ENCODE measurements at places on chromosomes 7 and 10.

DNA sequence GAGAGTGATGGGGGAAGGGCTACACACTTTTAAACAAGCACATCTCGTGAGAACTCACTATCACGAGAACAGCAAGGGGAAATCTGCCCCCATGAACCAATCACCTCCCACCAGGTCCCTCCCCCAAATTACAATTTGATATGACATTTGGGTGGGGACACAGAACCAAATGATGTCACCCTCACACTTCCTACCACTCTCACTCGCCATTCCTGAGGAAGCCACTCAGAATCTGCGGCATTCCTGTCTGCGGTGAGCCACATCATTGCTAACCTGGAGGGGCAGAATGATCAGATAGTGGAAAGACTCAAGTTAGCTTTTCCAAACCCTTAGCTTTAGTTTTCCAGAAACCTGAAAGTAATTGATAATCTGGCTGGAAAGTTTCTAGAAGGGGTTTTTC is 66.9 kb downstream of the MYO3A start:
- DNase-seq: no peak

DNA sequence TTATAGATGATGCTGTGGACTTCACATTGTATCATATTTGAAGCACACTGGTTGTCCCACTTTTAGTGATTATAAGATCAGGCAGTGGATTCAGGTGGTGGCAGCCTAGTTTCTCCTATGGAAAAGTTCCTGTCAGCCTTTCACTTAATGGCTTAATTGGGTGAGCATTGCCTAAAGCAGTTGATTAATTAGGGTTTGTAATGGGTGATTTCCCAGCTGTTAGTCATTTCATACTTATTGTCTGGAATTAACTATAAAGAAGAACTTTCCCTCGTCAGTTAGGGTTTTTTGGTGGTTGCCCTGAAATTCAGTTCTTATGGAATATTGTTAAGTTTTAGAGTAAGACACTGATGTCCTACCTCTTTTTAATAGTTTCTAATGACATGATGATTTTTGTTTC is 78.8 kb downstream of the SLC25A40 start:
- no peak for DNase-seq

DNA sequence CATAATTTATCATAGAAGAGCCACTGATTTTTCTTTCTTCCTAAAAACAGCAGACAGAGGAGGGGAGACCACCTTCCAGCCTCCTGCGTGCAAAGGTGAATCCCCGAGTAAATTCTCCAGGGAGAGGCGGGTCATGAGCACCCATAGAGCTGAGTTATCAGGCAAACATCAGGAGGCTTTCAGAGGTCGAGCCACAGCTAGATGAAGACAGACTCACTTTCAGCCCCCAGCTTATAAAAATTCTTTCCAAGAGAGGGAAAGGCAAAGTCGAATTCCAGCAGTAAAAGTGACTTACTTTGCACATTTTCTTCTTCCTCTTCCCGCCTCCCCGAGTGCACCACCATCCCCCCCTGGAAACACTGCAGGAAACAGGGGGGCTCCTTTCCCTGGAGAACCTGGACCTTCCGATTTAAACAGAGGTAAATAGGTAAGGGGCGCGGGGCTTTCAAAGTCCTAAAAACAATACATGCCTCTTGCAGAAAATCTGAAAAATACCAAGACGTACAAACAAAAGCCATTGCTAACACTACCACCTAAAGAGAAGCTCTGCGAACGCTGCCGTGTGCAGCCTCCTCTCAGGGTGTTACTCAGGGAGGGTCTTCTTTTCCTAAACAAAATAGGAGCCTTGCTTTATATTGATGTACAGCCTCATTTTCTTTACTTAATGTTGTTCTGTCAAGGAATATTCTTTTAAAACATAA is 163.8 kb downstream of the SVIL start:
- DNase-seq: no peak

GRCh38 chr10:96996275-96996965 is 164.3 kb downstream of the LCOR start:
- no peak for DNase-seq

DNA sequence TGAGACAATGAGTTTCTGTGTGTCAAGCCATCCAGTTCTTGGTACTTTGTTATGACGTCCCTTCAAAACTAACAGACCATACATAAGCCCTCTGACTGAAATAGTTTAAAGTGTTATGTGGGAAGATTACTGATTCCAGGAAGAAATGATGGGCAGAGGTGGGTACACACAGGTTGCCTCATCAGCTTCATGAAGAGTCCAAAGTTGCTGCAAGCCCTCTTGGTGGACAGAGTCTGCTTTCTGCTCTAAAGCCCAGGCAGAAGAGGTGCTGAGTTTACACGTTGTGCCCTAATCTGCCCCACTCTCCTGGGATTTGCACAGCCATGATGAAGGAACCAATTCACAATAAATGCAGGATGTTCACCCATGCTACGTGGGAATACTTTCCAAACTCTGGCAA is 187.4 kb downstream of the PARD3 start:
- no peak for DNase-seq

DNA sequence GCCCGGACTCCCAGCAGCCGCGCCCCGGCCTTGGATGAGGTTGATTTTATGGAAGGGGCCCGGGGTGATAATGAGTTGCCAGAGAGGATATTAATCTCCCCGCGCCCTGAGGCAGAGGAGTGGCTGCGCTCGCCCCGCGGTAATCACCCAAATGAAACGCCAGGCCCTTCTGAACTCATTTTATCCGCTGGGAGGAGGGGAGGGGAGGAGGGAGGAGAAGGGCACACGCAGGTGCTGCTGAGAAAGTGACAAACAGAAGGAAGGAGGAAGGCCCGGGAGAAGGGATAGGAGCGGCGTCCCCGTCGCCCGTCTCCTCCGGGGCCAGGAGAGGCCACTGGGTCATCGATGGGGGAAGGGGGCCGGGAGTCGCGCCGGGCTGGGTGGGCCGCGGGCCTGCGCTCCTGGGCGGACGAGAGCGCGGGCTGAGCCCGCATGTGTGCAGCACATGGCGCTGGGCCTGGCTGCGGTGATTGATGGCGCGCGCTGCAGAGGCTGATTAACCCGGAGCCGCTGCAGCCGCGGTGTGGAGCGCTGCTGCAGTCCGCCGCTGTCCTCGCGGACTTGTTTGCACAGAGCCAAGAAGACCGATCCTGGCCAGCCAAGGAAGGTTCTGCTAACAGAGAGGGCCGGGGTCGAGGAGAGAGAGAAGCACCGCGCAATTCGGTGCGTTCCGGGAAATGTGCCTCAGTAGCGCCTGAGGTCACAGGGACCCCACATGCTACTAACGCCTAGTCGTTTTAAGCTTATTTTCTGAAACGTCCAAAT is 6.5 kb downstream of the MNX1 start:
- DNase-seq: no peak

- no peak for DNase-seq
Observed at GRCh38 chr10:116743266-116744064, 1.1 kb upstream of the HSPA12A start.

GRCh38 chr7:101677391-101677790 is 48.3 kb upstream of the MYL10 start:
- DNase-seq: no peak

- no peak for DNase-seq
Observed at GRCh38 chr10:63542835-63543575, 21.8 kb downstream of the REEP3 start.

- DNase-seq: no peak
Observed at GRCh38 chr7:91088156-91088555, 176.1 kb upstream of the FZD1 start.

DNA sequence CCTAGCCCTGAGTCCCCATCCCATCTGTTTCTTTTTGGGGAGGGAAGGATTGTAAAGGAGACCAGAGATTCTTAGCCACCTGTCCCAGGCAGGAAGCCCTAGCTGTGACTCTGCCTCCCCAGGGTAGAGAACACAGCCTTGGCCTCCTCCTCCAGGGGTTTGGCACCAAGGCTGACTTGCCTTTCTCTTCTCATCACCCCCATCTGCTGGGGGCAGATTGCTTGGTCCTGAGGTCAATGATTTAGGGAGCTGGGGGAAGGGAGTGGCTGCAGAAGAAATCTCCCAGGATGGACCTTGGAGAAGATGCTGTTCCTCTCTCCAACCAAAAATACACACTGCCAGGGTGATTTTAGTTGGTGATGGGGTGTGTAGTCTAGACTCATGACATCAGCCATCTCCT is 2.6 kb upstream of the MNX1 start:
- DNase-seq: no peak

DNA sequence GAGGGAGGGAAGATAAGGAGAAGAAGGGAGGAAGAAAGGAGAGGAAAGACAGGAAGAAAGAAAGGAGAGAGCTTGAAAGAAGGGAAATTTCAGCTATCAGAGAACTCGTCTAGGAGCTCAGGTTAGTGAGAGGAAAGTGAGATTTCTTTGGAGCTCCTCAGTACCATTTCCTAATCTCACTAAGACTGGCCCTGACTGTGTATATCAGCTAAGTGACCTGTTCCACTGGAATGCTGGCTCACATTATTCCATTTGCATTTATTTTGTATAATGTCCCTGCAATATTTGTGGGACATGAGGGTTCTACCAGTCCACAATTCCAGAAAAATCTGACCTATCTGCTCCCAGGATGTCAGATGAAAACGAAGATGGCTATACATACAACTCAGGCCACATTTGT is 114.7 kb upstream of the CELF2 start:
- no peak for DNase-seq

DNA sequence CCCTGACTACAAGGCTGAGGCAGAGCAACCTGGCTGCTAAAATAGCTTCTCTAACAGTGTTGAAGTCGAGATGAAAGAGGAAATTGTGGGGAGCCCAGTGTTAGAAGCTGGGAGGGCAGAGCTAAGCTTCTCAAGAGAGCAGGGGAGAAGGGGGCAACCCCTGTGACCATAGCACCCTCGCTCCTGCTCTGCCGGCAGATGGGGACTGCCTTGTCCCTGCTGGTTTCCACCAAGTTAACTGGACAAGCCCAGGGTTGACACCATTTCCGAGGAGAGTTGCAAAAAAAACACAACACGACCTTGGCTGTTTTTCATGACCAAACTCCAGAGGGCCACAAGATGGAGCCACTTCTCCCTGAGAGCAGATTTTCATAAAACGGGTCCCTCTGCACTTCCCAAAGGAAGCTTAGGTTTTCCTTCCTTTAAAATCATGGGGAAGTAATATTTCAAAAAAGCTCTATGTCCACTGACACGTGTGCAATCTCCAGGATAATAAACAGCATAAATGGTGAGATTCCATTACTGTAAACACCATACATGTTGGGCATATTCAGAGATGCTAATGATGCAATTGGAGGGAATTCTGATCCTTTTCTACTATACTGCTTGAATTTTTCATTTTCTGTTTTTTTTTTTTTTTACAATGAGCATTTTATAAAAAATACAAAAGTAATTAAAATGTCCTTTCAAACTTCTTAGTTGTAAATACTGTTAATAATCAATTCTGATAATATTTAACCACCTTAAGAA is 140.4 kb downstream of the PIP4K2A start:
- DNase-seq: no peak

GRCh38 chr7:22860337-22860736 is 37.7 kb upstream of the TOMM7 start:
- no peak for DNase-seq

DNA sequence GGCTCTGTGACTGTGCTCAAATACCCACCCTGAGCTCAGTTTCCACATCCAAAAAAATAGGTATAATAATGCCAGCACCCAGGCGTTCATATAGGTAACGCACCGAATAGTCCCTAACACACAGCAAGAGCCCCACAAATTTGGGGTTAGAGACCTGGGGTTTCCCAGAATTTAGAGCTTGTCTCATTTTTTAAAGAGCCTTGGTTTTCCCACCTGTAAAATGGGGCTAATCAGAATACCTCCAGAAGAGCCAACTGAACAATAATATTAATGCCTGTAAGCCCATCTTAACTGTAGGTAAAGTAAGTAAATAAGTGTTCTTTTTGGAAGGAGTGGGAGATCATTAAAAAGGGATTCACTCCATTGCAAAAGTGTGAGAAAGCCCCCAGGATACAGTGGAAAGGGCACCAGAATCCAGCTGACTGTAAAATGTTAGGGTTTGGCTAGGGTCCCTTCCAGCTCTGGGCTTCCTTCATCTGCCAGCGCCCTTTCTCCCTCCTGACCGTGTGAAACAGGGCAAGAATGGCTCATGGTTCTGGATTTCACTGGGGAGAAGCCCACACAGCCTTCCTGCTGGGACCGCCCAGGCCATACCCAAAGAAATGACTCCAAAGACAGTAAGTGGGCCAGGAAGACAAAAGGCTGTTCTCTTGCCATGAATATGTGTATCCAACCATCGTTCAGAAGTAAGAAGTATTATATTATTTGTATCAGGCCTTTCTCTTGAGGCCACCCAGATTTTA is 2.1 kb downstream of the MTURN start:
- no peak for DNase-seq

DNA sequence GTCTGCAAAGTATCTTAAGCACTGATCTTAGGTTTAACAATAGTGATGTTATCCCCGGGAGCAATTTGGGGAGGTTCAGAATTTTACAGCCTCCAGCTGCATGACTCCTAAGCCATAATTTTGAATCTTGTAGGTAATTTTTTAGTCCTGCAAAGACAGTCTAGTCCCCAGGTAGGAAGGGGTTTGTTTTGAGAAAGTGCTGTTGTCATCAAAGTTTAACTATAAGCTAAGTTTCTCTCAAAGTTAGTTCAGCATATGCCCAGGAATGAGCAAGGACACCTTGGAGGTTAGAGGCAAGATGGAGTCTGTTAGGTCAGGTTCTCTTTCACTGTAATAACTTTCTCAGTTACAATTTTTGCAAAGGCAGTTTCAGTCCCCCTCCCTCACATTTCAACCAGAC is 79.0 kb upstream of the LRGUK start:
- DNase-seq: no peak

DNA sequence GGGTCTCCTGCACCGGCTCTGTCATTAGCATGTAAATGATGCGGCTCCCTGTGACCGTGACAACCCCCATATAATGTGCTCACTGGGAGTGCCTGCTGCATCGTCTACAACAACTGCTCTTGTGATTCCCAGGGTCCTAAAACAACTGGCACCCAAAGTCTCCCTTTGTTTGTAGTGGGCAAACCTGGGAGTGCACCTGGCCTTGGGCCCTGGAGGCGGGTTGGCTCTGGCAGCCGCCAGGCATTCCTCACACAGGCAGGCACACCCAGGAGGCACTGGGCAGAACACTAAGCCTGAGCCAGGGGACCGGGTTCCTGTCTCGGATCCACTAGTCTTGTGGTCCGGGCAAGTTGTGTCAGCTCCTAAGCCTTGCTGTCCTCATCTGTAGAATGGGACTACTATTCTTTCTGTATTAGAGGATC is 115.5 kb upstream of the GPR26 start:
- no peak for DNase-seq

GRCh38 chr10:128808921-128809440 is 658.1 kb upstream of the MGMT start:
- no peak for DNase-seq

DNA sequence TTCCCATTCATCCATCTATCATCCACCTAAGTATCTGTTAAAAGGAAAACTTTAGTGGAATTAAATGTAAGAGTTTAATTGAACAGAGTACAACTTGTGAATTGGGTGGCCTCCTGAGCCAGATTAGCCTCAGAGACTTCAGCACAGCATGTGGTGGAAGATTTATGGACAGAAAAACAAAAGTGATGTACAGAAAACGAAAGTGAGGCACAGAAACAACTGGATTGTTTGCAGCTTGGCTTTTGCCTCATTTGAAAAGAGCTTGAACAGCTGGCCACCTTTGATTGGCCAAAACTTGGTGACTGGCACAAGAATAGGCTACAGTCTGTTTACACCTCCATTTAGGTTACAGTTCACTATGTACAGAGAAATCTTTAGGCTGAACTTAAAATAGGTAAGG is 1463.4 kb upstream of the CELF2 start:
- no peak for DNase-seq
